ENCODE measurements at places on chromosomes 1 and 21. TPM values are rescaled to one million over a fixed set of nuclear protein-coding genes. Genes with fewer than 3 reads are reported as not detected.

The ACBD3 gene
- total RNA-seq, result 58.2 TPM

The RPTN gene
- not detected for total RNA-seq

The BEND5 gene
- total RNA-seq, result 3.1 TPM

The ICOSLG gene
- total RNA-seq, result 0.21 TPM

The SPRR3 gene
- total RNA-seq, result not detected

The TRAF3IP3 gene
- not detected for total RNA-seq
